Activated CD4-positive, alpha-beta T cell treated with anti-CD3 and anti-CD28 coated beads, Interleukin-2, amount 50 U/mL, for 24 hours (primary cell): ENCODE measurements at places on chromosomes 5 and 9.

DNA sequence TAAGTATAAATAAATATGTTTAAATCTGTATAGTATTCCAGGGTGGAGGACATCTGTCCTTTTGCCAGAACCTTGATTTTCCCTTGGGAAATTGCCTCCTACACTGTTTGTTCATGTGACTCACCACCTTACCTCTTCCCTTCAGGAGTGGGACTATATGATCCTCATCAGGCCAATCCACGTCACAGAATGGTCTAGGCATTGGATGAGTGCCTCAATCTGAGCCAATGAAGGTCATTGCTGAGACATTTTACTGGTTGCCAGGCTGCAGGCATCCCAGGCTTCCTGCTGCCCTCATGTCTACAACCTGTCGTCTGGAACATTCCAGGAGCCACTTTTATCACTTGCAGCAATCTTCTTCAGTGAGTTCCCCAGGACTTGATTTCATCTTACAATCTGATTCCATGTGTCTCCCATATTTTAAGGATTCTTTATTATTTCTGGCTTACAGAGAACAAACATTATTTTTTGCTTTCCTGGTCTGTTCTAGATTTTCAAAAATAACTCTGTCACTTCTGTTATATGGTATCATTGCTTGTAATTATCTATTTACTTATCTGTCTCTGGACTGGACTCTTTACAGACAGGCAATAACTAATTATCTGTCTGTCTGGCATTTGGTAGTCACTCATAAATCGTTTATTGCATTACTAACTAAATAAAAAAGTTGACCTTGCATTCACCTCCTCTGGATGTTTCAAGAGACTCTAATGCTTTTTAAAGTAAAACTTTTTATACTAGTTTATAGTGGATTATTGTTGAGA is 107.3 kb upstream of the APC start:
- no peak for DNase-seq

- DNase-seq, result no peak
Measured at GRCh38 chr9:110143485-110143884, 64.5 kb downstream of the C9orf152 start.

DNA sequence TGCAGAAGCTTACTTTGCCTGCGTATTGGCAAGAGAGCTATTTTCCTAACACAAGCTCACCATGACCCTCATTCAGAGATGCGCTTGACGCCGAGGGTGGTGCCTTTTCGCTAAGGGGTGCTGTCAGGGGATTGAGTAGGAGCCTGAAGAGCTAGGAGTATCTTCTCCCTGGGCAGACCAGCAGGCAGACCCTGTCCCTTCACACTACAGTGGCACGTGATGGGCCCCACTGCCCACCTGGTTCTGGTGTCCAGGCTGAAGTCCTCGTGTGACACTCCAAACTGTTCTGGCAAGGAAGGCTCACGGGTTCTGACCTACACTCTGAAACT is 198.3 kb downstream of the AUH start:
- DNase-seq, result no peak

DNA sequence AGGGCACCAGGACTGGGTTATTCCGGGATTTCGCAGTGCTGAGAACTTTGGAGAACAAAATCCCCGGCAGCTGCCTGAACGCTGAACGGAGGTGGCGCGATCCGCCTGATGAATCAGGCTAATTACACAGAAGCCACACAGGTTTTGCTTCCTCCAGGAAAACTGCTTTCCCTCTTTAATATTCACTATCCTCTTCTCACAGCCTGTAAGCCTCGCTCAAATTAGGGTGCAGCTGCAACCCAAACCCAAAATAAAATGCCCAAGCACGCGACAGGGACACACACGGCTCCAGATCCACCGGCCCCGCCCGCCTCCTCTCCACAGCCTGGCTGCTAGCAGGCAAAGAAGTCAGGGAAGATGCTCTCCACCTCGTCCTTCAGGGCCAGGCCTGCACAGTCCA is 6.0 kb downstream of the SOHLH1 start:
- DNase-seq, result no peak

DNA sequence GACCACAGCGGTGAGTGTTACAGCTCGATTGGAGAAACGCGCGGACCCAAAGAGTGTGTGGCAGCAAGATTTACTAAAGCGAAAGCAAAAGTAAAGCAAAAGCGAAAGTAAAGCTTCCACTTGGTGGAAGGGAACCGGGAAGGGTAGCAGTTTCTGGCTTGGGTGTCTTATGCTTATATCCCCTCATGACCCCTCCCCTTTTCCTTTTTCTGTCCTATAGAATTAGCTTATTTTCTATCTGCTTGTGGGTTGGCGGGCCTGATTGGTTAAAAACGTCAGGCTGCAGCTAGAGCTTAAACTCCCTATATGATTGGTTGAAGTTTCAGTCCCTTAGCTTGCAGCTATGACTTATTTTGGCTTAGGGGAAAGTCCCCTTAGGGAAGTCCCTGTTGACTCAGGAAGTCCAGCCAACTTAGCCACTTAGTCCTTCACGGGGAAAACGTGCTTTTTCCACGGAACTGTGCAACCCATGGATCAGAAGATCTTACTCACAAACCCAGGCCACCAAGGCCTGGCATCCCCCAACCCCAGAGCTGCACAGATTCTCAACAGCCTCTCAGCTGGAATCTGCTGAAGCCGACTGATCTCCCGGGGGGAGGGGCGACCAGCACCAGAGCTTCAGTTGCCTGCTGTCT is 114.2 kb upstream of the ADAMTS16 start:
- no peak for DNase-seq
